PC-3 (cell line): ENCODE measurements at places on chromosomes 3 and 15.
A peak's percentile ranks its signal among the peaks of the same experiment; 100 is the strongest.

DNA sequence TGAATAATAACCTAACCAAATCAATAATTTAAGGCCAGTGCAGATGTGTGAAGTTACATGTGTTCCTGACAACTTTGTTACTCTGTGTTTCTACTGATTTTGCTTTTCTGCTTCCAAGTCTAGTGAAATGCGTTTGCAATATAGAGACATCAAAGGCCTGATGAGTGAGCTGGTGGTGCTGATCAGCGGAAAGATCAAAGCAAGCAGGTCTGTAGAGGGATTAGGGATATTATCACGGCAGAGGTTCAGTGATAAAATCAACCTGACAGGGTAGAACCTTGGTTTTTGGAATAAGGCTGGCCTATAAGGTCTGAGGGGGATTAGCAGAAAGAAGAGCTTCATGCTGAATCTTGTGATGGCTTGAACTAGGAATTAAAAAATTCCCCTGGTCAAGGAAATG is 111.7 kb downstream of the EDEM1 start:
- DNase-seq: no peak

GRCh38 chr3:155805204-155805801 is 775 bp downstream of the C3orf33 start:
- DNase-seq: peak; percentile 48

DNA sequence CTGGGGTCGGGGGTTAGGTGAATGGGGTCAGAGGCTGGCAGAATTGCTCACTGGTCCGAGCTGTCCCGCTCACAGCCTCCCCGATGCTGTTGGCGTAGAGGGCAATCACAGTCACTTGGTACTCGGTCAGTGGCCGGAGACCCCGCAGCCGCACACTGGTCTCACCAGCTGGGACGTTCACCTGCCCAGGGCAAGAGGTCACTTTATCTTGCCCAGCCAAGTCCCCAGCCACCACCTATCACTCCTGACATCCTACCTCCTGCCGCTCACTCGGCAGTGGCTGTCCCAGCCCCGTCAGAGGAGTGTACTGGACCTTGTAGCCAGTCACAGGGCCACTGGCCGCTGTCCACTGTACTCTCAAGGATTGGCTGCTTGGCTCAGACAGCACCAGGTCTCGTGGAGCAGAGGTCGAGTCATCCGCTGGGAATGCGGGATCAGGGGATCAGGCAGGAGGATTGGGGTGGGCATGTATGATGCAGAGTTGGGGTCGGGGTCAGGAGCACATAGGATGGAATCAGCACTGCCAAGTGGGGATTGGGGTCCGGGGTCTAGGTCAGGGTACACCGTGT is 2.5 kb downstream of the COL7A1 start:
- no peak for DNase-seq

DNA sequence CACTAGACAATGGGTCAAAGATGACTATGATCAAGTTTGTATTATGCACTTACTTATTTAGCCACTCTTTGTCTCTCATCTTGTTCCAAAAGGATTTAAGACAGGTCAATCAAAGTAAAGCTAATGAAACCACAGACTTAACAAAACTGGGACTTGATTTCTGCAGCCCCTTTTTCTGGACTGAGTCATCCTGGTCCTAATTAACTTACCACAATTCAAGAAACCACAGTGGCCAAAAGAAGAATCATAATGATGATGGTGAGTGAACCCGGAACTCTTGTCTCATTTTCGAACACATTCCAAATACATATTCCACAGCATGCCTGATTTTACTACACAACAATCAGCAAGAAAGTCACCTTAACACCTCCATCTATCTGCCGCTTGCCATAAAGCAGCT is 1333.0 kb downstream of the ROBO1 start:
- DNase-seq: no peak

- DNase-seq: no peak
Measured at GRCh38 chr3:173639098-173639497, 241.6 kb downstream of the NLGN1 start.

- DNase-seq: no peak
Measured at GRCh38 chr15:36807134-36807764, 227.8 kb downstream of the CDIN1 start.

DNA sequence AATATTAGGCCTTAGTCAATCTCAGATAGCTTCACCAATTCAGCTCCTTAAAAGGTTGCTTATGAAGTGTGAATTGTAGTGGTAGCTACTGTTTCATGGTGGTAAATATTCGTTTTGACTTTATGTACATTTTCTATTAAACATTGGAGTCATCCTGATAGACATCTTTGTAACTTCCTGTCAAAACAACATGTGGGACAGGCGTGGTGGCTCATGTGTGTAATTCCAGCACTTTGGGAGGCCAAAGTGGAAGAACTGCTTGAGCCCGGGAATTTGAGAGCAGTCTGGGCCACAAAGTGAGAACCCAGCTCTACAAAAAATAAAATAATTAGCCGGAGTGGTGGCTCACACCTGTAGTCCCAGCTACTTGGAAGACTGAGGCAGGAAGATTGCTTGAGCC is 2.0 kb upstream of the TRIM59 start:
- DNase-seq: peak; percentile 45

GRCh38 chr3:49352890-49353421 is 5.2 kb downstream of the GPX1 start:
- DNase-seq: peak; percentile 42

DNA sequence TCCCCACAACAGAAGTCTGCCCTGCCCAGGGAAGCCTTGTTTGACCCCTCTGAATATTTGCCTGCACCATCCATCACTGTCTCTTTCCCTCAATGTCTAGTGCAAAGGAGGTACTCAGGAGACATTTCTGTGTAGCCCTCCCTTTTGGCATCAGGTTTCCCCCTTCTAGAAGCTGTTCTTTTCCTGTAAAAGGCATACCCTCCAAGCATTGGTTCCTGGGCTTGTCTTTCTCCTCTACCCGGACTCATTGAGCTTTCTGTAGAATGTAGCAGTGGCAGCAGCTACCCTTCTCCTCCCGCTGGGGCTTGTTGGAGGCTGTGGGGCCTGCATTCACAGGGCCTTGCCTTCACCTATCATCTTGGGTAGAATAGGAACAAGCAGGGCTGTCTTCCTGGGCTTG is 63.5 kb downstream of the CTDSPL start:
- DNase-seq: no peak

- DNase-seq: peak; percentile 93
Measured at GRCh38 chr15:51931638-51932037, 39.9 kb downstream of the LEO1 start.

DNA sequence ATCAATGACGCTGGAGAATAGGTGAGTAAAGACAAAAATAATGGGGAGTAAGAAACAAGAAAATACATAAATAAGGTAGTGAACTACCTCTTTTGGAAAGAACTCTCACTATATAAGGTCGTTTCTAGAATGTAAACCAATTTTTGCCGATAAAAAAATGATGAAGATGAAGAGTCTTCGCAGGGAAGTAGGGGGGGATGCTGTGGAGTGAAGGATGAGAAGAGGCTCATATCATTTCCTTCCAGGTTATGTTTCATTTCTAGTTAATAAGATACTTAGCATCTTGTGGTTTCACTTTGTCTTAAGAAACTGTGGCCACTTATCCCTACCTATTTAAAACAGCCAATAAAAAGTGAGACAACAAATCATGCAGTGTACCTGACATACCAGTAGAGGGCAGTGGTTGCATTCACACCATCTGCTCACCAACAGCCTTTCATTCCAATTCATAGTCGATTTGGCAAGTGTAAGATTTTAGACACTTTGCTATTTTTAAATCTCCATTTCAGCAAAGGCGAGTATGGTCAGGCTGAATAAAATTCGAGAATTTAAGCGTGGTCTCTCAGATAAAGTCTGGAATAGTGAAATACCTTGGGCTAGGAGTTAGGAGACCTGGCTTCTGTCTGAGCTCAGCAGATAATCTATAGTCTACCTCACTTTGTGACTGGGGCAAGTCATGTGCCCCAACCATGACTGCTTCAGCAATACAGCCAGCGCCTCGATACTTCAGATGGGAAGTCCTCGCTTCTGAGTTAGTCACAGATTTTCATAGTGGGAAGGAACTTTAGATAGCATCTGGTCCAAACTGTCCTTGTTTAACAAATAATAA is 28.9 kb upstream of the ICE2 start:
- DNase-seq: peak; percentile 72

DNA sequence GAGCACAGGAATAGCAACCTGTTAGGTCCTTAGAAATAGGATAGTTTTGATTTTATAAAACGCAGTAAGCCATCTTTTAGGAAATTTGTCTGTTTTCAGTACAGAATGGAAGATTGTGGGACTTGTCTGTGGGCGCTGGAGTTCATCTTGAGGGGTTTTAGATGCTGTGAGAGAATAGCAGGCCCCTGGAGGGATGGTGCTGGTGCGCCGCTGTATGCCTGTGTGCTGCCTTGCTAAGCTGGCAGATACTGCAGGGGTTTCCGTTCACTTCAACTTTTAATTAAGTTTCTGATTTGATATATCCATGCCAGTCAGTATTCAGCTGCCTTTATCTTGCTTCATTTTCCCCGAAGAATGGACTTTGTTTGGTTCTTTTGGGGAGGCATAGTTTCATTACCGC is 4.2 kb downstream of the CACNA2D3 start:
- no peak for DNase-seq

DNA sequence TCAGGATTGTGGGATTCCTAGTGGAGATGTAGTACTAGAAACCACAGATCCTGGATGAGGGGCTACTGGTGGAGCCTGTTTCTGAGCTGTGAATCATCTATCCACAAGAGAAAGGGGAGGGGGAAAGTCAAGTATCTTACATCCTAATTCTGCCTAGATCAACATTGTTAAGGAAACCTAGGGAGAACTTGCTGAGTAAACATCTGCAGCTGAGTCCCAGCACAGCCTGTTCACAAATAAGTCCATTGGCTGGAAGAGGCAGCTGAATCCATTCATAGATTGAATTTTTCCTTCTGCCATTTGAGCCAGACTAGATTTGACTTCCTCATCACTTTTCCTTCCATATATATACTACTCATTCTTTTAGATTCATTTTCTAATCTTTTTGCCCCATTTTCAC is 460.5 kb downstream of the TUSC7 start:
- no peak for DNase-seq

DNA sequence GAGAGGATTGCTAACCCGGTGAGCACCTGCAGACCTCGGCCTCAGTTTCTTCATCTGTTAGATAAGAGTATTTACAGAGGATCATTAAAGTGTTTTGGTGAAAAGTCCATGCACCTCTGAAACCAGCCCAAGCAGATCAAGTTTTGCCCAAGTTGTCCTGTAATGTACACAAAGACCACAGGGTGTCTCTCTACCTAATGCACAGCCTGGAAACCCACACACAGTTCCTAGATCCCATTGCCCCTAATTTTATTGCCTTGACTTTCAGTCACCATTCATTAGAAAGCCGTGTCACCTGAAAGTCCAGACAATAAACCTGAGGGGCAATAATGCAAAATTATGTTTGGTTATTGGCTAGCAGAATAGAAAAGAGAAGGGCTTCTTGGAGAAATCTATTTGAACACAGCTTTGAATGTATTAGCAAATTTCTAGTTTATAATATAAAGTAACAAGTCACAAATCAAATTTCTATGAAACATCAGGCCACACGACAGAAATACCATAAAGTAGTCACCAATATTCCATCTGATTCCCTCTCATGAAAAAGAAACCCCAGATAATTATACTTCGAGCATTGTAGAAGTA is 161.3 kb upstream of the SLC2A2 start:
- DNase-seq: peak; percentile 61

GRCh38 chr3:71579935-71580406 is 3.6 kb downstream of the FOXP1 start:
- DNase-seq: peak; percentile 63
